Upper lobe of left lung (tissue), 6 donors: ENCODE measurements at places on chromosomes 2 and 18.

GRCh38 chr2:64888591-64889309 lies 100.4 kb upstream of the SLC1A4 start:
- DNase-seq = no peak

DNA sequence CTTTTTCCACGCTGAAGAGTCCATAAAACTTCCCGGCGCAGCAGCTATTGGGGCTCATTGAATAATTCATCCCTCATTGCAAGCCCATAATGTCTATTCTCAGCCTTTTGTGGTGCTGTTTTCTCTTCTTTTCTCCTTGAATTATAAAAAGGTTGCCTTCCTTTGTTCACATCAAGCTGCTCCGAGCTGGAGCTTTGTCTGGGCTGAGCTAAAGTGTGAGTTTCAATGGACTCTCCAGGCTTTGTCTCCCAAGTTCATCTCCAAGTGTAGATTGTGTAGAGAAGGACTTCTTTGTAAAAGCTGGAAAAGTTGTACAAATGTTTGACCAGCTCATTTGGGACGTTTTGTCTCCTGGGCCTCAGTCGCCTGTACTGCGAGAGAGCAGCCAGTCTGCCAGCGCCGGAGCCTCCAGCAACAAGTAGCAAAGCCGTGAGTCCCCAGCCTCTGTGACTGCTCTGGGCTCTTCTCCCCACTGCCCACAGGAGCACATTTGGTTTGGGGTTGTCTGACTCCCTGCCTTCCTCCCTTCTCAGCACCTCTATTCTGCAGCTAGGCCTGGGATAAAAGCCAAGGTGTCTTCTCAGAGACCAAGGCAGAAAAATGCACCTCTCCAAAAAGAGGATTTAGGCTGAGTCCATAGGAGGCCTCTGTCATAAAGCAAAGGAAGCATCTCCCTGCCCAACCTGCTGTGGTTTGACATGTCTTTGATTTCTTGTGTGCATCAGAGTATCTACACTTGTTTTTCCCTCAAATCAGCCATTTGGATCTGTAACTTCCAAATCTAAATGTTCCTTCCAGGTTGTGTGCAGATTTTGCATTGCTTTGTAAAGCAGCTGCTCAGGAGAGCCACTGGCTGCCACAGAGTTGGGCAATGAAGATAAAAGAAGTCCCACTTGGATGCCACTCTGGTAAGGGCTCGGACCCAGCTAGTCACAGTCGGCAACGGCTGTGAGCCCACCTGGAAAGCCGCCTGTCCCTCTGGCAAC lies 6.4 kb downstream of the PAX3 start:
- DNase-seq = no peak

GRCh38 chr2:211371465-211371864 lies 815.1 kb downstream of the CPS1 start:
- no peak for DNase-seq

- no peak for DNase-seq
These were observed 107.2 kb downstream of the COPS8 start for GRCh38 chr2:237192881-237193280.

GRCh38 chr2:3665886-3666612 lies 8.0 kb downstream of the ALLC start:
- DNase-seq = no peak

- no peak for DNase-seq
These were observed 790.9 kb downstream of the TMEM182 start for GRCh38 chr2:103552775-103553174.

DNA sequence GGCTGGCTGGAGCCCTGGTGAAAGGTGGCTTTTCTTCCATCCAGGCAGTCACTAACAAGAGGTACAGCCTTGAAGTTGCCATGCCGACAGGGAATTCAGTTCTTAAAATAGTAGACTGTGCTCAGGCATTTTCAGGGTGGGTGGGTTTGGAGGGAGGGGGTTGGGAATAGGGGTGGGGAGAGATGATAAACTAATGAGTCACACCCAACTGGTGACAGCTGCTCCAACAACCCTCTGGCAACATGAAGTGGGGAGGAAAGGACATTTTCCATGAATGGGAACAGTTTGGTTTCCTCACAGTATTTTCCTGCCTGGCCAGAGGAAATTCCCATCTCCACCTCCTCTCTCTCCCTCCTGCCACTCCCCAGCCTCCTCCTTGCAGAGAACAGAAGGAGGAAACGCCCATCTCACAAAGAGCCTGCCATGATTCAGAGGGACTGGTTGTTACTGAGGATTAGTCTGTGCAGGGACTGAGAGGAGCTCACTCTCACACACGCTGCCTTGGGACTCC lies 113.0 kb upstream of the SLC1A4 start:
- no peak for DNase-seq

- DNase-seq = no peak
These were observed 180.5 kb downstream of the SMAD7 start for GRCh38 chr18:48770243-48770642.

GRCh38 chr2:115908731-115909130 lies 1466.3 kb downstream of the DPP10 start:
- DNase-seq = no peak

DNA sequence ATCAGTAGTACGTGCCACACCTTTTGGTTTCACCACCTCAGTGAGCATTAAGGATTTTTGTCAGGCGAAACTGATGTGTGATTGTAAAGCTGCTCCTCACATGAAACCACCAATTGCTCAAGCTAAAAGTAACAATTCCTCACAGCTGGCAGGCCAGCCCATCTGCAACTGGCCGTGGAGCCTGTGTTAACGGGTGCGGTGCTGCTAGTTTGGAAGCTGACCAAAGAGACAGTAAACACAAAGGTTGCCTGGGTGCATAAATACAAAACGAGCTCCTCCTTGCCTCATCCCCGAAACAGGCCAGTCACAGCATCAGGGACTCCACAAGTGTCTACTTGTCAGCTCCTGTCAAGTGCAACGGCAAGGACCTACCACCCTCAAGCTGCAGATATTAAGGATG lies 32.0 kb downstream of the LGALSL start:
- no peak for DNase-seq
